RWPE1 (cell line): ENCODE measurements at places on chromosomes 7 and 10.
A peak's percentile ranks its signal among the peaks of the same experiment; 100 is the strongest.

- no peak for DNase-seq
Measured at GRCh38 chr10:118545381-118545780, 50.1 kb downstream of the PRLHR start.

DNA sequence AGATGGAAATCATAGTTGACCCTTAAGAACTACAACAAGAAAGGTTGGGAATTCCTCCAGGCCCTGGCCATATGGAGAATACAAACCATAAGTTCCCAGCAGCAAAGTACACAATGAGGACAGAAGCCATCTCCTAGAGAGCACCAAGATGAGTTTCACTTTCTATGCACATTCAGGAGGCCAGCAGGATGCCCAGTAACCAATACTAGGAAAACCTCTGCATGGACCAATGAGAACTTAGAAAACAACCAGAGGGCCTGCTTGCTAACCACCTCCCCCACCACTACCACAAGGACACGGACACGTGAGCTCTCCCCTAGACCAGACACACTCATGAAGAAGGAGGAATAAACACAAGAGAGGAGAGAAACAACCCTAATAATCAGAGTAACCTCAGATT, 56.3 kb downstream of the IFIT5 start:
- no peak for DNase-seq

- no peak for DNase-seq
Measured at GRCh38 chr10:11208908-11209829, 191.5 kb downstream of the CELF2 start.

- DNase-seq, result peak; percentile 26
Measured at GRCh38 chr10:94963901-94964300, 25.4 kb downstream of the CYP2C9 start.

DNA sequence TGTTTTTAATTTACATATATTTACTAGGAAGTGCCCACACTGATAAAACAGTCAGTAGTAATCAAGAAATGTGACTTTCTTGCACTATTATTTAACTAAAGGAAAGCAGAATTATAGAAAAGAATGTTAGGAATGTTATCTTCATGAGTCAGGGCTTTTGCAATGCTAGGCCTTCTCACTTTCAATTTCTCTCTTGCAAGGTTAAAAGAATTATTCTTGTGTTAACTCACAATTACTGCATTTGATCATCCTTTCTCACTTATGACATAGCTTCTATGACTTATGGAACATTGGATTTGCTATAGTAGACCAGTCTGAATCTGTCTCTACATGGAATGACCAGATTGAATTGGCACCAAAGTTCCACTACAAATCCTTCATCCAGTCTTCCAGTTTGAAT, 192.4 kb downstream of the SDK1 start:
- DNase-seq, result peak; percentile 52

- no peak for DNase-seq
Measured at GRCh38 chr7:80699721-80700256, 61.3 kb downstream of the CD36 start.

DNA sequence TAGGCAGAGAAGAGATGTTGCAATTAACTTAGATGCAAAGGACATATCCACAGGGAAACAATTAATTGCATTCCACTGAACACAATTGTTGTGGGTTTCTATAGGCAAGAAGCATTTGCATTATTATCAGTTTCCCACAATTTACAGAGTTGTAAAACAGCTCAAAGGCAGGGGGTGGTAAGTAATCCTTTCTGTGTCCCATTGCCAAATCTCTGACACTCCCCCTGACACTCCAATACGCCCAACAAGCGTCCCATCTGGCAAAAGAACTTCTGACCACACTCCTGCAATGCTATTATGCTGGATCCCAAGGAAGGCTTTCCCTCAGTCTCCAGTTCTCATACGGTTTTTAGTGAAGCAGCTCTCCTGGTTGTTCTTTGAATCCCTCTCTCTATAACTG, 179.8 kb downstream of the CXCL12 start:
- no peak for DNase-seq

DNA sequence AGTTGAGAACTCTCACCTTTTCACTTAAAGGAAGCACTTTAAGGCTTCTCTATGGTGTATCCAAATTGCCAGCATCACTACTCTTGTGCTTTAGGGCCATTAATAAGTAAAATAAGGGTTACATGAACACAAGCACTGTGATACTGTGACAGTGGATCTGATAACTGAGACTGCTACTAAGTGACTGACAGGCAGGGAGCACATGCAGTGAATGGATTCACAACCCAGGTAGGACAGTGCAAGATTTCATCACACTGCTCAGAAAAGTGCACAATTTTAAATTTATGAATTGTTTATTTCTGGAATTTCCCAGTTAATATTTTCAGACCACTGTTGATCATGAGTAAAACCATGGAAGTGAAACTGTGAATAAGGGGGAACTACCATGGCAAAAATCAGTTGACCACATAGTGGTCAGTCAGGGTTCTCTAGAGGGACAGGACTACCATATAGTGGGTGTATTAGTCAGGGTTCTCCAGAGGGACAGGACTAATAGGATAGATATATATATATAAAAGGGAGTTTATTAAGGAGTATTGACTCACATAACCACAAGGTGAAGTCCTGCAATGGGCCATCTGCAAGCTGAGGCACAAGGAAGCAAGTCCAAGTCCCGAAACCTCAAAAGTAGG, 20.9 kb upstream of the CYP51A1 start:
- no peak for DNase-seq

DNA sequence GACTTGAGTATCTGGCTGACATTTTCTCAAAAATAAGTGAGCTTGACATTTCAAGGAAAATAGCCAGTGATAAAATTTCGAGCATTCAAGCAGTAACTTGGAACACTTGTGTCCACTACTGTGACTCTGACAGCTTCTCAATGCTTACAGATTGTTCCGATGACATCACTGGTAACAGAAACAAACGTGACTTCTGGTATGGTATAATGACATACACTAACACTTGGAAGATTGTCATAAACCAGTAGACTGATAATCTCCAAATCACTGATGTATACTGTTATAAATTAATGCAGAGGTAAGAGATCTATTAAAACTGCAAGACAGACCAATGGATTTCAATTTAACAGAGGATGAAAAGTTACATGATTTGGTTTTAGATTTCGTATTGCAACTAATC, 6.5 kb downstream of the MINDY3 start:
- DNase-seq, result no peak

GRCh38 chr10:99843310-99843709, 60.9 kb downstream of the ABCC2 start:
- DNase-seq, result no peak

DNA sequence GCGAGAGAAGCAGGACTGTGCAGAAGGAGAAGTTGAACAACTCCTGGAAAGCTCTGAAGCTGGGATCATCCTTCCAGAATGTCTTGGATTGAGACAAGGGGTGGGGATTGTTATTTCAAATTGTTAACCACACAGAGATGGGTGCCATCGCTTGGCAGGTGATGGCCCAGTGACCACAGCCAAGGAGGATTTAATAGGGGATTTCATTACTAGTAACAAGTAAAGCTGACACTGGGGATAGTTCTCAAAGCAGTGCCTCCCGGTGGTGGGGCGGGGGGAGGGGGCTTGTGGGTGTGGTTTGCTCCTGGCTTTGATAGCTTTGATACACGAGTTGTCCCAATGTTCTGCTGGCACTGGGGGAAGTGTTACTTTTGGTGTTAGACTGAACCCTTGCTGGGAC, 59.2 kb downstream of the ZNF503 start:
- DNase-seq, result no peak

DNA sequence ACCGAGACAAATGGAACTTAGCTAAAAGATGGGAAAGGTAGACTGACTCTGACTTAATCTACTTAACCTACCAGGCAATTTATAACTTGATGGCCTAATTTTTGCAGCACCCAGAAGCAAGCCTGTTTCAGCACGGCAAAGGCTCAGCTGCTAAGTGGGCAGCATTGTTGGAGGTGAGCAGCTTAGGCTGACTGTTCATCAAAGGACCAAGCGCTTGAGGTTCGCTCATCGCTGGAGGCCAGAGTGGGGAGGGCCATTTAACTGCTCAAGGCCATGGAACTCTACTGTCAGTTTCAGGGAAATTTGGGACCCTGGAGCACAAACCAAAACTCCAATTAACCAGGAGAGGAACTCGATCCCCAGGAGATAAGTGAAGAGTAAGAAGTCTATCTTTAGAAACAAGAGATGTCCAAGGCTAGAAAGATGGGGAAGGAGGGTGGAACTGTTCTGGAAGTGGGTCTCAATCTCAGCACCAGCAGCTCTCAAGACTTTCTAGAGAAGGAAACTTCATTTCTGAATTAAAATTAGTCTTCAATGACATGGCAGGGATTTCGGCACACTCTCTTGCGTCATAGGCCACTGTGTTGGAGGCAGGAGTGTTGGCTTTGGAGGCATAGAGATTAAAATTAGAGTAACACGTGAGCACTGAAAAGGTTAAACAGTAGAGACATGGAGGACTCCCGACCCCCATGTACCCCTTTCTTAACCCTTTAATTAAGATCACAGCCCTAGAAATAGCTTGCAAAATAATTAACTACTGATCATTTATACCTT, 43.1 kb downstream of the EGFR start:
- no peak for DNase-seq

DNA sequence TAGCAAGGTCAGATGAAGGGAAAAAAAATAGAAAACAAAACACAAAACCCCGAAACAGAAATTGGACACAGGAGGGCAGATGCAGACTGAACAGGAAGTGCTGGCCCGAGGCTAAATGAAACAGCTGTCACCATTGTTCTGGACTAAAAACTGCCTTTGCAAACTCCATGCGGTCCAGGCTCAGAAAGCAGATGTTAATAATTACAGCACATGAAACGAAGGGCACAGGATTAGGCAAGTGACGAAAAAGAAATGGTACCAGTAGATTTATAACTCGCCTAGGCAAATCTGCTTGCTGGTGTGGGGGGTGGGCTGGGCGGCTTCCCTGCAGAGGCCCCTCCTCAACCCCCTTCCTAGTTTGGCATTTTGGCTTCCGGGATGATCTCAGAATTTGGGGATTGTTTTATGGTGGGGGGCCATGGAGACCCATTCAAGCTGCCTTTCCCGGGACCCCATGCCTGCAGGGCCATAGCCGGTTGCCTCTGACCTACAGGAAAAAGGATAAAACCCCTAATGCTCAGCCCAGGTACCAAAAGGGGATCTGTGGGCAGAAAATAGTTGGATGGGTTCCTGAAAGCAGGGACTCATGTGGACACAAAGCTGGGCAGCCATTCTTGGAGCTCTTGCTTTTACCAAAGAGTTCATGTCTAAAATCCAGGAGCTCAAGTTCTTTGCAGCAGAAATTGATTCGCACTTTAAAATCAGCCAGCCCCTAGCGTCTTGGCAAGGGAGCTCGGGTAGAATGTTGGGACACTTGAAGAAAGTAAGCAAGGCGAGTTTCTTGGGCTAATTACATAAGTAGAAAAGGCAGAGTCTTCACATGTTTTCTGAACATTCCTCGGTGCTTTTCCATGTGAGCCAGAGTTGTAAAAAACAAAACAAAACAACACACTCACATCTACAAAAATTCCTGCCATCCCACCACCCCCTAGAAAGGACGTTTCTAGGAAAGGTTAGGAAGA, 39.0 kb upstream of the EMX2 start:
- DNase-seq, result no peak

- DNase-seq, result peak; percentile 53
Measured at GRCh38 chr10:94194256-94194655, 168.5 kb downstream of the NOC3L start.

DNA sequence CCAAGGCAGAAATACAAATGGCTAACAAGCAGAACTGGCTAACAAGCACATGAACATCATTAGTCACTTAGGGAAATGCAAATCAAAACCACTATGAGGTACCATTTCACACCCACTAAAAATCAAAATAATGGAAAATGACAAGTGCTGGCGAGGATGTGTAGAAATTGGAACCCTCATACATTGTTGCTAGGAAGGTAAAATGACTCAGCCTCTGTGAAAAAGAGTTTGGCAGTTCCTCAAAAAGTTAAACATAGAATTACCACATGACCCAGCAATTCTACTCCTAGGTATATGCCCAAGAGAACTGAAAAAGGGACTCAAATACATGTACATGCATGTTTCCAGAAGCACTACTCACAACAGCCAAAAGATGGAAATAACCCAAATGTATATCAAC, 52.8 kb upstream of the ANAPC16 start:
- DNase-seq, result peak; percentile 11

DNA sequence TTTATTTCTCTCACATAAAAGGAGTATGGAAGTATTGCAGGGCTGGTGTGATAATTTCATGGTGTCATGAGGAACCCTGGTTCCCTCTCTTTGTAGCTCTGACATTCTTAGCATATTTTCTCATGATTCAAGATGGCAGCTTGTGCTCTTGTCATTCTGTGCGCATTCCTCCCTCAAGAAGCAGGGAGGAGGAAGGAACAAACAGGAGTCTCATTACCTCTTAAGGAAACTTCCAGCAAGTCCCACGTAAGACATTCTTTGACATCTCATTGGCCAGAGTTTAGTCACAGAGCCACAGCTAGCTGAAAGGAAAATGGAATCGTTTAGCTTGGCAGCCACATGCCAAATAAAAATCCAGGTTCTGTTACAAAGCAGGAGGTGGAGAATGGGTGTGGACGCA, 546.8 kb downstream of the LRMDA start:
- no peak for DNase-seq

GRCh38 chr7:155962191-155962967, 150.1 kb upstream of the SHH start:
- peak; percentile 54 for DNase-seq

- no peak for DNase-seq
Measured at GRCh38 chr10:115844591-115844990, 428.4 kb downstream of the GFRA1 start.

DNA sequence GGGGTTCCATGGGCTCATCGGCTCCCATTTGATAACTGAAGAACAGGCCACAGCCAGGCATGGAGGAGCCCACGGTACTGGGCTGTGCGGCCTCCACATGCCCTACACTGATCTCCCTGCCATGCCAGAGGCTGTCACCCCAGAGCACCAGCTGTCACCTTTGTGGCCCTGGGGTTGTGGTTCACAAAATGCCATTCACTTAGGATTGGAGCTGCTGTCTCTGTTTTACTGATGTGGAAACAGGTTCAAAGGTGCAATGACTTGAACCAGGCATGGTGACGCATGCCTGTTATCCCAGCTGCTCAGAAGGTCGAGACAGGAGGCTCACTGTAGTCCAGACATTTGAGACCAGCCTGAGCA, 4.3 kb upstream of the UPK3B start:
- no peak for DNase-seq

DNA sequence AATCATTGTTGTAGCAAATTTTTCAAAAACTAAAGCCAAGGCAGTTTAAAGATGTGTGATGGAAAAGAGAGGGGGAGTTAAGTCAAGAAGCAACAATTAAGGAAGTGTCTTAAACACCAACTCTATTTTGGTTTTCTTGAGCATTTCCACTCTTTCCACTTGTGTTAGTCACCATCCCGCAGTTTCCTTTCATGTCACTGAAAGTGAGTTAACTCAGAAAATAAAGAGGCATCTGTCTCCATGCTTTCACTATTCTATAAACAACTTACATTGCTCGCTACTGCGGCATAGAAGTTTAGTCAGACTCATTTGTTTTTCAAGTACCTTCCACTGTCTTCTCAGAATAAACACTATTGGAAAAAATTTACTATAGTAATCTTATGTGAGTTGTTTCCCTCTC, 284.9 kb upstream of the SEMA3D start:
- DNase-seq, result no peak
